ENCODE measurements at places on chromosomes 4 and X.

- no peak for DNase-seq
Observed at GRCh38 chr4:165872461-165873297, at the start of gene TLL1. Gene TLL1 (plus strand): TSS chr4:165873237. CDS start chr4:165873905, 668 bp downstream.

GRCh38 chrX:124863303-124863702 is 456.4 kb upstream of the TEX13C start:
- DNase-seq: no peak

- DNase-seq: no peak
Observed at GRCh38 chr4:151553874-151554273, 144.9 kb downstream of the FHIP1A start.

GRCh38 chrX:2901367-2902036 is 27.6 kb downstream of the ARSD start:
- DNase-seq: no peak

- no peak for DNase-seq
Observed at GRCh38 chr4:106615961-106616360, 247.4 kb upstream of the GIMD1 start.

- no peak for DNase-seq
Observed at GRCh38 chrX:4668802-4669536, 955.5 kb upstream of the PRKX start.

GRCh38 chr4:74440356-74440755 is 4.6 kb upstream of the AREG start:
- no peak for DNase-seq

GRCh38 chr4:184617600-184618196 is 31.5 kb downstream of the CASP3 start:
- no peak for DNase-seq

DNA sequence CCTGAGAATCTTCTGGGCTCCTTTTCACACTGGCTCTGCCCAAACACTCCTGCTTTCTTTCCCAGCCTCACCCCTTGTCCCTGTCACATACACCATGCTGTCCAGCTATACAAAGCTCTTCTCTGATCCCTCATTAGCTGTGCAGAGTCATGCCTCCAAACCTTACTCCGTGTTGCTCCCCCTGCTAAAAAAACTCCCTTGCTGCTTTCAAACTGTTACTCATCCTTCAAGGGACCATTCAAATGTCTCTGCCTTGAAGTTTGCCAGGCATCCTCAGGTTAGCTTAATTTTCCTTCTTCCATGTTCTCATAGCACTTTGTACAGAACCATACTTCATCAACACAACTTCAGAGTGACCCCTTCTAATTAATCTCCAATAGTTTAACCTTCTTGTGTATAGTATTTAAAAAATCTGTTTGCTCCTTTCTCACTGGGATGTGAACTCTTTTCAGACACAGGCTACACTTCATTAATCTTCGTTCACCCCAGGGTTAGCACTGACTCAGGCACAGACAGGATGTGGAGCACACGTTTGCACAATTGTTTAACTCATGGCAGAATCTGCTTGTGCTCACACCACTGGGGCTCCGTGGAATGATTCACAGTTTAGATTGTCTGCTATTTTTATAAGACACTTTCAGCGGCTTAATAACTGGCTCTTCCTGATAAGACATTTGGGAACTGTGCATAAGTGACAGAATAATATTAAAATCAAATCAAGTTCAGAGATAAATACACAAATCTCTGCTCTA is 21.4 kb upstream of the SEL1L3 start:
- DNase-seq: peak; percentile 27

- DNase-seq: no peak
Observed at GRCh38 chr4:48653217-48654014, 126.7 kb downstream of the FRYL start.

DNA sequence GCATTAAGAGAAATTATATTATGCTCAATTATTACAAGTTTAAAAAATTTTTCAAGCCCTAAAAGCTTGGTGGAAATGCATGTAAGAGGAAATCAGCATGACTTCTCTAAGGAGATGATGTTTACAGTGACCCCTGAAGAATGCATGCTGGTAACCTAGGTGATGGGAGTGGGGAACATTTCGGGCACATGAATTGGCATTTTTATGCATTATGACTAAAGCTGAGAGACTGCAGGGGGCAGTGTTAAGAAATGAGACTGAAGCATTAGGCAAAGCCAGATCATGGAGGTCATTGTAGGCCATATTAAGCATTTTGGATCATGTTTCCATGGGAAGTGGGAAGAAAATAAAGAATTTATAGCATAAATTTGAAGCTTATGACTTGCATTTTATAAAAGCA is 421.3 kb downstream of the FAT4 start:
- DNase-seq: no peak

DNA sequence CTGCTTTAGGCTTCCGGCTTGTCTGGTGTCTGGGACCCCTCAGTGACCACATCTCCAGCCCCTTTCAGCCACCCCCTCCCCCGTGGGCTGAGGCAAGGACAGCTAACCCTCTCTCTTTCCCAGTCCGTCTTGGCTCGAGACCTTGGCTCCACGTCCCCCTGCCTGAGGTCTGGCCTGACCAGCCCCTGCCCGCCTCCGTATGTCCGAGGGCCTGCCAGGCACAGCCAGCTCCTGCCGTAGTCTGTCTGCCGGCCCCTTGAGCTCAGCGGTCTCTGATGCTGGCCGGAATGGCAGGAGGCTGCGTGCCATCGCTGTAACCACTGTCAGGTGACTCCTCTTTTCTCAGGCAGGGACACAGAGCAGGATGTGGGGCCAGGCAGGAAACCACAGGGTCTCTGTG is 73.3 kb upstream of the LRPAP1 start:
- DNase-seq: no peak

- no peak for DNase-seq
Observed at GRCh38 chr4:116180157-116180601, 905.2 kb downstream of the TRAM1L1 start.

GRCh38 chrX:1466232-1466661 is 13.5 kb upstream of the ASMTL start:
- no peak for DNase-seq

DNA sequence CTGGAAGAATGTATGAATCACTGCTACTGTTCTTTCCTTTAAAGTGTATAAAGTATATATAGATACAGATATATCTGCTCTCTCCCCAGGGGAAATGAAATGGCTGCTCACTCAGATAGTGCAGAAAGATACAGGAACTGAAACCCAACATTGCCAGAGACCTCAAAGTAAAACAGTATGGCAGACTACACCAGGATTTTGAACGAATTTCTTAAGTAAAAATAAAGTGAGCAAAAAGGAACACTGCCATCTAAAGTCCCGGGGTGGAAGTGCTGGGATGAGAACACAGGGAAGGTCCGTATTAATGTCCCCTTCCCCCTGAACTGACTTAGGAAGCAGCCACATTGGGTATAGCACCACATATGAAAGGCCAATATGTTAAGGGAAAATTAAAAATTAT is 93.4 kb downstream of the TMA16 start:
- no peak for DNase-seq

- no peak for DNase-seq
Observed at GRCh38 chrX:15903186-15903681, 48.6 kb upstream of the AP1S2 start.

DNA sequence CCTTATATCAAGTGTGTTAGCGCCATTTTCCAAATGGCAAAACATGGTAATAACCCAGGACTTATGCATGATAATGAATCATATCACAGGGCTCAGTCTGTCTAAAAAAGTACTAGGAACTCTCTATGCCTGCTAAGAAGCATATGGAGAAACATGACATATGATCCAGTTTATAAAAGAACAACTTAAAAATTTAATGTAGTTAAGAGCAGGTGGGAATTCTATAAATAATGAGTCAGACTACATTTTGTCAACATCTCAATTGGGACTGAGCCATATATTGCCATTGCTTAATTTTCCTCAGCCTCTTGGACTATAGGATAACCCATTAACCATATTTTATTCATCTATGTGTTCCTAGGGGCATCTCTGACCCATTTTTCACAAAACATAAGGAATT is 360.4 kb upstream of the AGA start:
- no peak for DNase-seq

DNA sequence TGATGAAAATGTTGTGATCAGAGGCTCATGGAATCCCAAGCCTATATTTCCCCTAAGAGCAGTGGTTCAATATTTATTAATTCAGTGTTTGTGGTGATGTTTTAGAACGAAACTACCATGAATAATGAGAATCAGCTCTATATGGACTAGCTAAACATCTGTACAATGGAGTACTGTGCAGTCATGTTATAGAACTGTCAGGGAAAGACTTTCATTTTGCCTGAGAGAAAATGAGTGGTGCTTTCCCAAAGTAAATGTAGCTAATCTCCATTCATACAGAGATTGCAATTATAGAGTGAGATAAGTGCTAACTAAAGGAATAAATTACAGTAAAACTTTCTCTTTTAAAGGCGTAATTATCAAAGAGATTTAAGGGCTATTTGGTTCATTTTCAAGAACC is 147.1 kb downstream of the FRAS1 start:
- DNase-seq: no peak

DNA sequence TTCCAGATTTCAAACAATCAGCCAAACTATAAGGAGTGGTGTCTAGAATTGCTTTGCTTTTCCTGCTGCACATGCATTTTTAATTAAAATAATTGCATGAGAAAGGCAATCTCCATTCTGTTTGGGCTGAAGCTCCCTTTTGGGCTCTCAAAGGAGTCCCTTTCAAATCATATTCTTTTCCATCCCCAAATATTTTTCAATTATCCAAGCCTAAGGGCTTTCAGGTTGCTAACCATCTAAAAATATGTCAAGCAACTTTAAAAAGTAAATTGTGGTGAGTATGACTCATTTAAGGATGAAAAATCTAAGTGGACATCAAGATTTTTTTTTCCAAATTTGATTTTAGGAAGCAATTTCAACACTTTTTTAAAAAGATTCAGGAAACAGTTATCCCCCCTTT is 28.4 kb downstream of the PIR start:
- DNase-seq: no peak

DNA sequence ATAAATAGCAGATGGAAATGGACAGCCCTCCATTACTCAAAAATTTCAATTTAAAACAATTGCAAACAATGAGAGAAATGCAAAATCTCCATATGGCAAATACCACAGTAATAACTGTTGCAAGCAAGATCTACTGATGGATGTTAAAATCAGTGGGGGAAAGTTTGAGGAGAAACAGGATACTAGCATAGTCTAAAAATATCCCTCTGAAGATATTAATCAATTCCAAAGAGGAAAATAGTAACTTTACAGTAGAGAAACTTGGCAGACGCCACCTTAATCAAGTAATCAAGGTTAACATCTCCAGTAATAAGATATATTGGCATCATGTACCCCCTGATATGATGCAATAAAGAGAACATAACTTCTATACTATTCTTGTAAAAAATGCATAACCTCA is 344.8 kb downstream of the ZNF674 start:
- no peak for DNase-seq

- no peak for DNase-seq
Observed at GRCh38 chrX:10548688-10549087, 71.7 kb downstream of the MID1 start.

GRCh38 chr4:51868449-51868847 is 25.5 kb downstream of the DCUN1D4 start:
- DNase-seq: no peak

DNA sequence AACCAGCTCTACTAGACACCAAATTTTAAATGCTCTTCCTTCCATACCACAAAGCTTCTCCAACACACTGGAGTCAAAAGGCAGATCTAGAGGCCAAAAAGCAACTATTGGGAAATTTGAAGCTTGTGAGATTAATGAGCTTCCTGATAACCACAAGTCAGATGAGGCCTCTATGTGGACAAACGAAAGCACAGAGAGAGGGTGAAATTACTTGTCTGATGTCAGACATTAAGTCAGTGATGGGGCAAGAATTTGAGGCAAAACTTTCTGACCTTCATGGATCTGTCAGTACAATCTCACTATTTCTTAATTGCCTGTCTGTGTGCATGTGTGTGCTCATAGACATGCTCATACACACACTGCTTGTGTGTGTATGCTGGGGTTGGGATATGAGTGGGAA is 103.6 kb downstream of the GUCY2F start:
- DNase-seq: no peak

DNA sequence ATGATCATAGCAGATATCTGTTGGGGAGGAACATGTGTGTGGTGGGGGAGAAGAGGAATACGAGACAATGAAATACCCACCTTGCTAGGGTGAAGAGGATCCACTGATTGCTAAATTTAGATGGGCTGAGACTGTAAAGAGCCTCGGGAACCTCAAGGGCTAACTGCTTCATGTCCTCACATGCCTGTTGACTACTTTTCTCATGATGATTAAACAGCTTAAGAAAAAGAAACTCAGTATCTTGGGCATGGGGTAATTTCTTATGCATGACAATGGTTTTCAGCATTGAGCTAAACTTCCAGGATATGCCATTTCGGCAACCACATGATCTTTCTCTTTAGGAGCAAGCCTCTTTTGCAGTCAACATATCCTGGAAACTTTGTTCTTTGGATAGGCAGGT is 3.9 kb upstream of the LNX1 start:
- DNase-seq: no peak

- DNase-seq: no peak
Observed at GRCh38 chr4:3257556-3258482, 8.9 kb downstream of the MSANTD1 start.

DNA sequence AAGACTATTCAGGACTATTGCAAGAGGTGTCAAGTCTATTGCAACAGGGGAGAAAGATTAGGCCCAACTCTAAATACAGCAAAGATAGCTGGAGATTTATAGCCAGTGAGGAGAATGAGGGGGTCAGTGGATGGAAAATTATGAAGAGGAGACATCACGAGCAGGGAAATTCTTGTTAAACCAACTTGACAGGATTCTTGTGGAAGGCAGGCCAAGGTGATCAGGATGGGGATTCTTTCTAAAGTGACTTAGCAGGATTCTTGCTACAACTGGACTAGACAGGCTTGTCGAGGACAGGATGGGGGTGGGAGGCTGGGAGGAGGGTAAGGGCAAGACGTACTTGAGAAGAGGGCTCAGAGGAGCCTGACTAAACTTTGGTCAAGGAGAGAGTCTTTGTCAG is 89.0 kb downstream of the PHEX start:
- no peak for DNase-seq

GRCh38 chrX:103792916-103793544 is 16.4 kb downstream of the PLP1 start:
- no peak for DNase-seq

DNA sequence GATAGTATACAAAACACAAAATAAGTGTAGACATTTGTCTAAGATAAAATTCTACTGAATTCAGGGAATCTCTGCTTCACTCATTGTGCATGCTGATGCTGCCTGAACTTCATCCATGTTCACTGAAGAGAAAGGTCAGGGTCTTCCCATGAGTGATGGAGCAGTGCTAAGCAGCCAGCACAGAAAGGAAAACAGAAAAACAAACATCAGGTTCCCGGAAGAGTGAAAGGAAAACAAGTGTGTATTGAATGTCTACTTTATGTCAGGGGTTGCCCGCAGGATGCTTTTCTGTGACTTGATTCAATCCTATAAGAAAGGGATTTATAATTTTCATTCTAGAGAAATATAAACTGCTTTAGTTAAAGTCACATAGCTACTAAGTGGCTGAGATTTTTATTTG is 522.4 kb downstream of the RAB28 start:
- DNase-seq: no peak

- DNase-seq: no peak
Observed at GRCh38 chr4:5051278-5052203, at the start of gene STK32B. Gene STK32B (plus strand): TSS chr4:5051480.
